ENCODE measurements at places on chromosomes 2 and 18.

DNA sequence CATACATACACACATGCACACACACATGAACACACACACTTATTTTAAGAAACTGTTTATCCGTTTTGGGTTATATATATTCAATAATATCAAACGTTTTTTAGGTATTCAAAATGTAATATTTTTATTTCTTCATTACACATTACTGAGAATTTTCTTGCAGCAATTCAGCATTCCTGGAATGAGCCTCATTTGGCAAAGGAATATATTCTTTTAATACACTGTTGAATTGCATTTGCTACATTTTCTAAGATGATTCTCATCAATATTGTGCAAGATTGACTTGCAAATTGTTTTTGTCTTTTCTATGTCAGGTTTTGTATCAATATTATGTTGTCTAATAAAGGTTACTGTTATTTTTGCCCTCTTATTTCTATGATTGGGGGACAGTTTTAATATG is 276.1 kb upstream of the CYP26B1 start:
- no peak for DNase-seq

DNA sequence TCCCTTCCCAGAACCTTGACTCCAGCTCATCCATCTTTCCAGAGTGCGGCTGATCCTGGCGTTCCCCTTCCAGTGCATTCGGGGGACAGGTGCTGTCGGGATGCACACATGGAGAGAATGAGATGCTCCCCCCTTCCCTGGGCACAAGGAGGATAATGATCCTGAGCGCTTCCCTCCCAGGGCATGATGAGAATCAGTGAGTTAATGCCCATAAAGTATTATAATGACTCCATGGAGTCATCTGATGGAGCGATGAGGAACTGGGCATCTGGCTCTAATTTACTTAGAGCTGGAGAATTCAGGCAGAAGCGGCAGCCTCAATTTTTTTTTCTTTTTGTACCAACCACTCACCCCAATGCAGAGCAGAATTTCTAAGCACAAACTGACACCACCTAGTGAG is 79.6 kb upstream of the SKOR2 start:
- DNase-seq, result no peak

- DNase-seq, result peak; percentile 91
Observed at GRCh38 chr2:17753803-17754663, at the start of the genes GEN1 and SMC6. Gene GEN1 (plus strand): TSS chr2:17754138. CDS start chr2:17759944, 5,806 bp downstream. Gene SMC6 (minus strand): TSS chr2:17753810. CDS start chr2:17745946, 7,864 bp downstream.

DNA sequence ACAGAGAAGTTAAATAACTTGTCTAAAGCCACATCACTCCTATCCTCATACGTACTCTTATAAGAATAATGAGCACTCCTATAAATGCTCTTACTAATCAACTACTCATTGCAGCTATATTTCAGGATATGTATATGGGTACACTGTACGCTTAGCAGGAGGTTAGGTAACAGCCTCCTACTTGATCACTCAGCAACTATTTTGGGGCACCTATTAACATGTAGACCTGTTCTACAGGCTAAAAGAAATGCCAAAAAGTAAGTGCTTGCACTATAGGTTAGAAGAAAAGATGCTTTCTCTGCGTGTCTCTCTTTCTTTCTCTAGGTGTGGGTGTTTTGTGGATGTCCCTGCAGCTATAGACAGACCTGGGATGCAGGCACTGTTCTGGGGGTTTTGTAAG is 83.1 kb downstream of the TMEM182 start:
- no peak for DNase-seq

DNA sequence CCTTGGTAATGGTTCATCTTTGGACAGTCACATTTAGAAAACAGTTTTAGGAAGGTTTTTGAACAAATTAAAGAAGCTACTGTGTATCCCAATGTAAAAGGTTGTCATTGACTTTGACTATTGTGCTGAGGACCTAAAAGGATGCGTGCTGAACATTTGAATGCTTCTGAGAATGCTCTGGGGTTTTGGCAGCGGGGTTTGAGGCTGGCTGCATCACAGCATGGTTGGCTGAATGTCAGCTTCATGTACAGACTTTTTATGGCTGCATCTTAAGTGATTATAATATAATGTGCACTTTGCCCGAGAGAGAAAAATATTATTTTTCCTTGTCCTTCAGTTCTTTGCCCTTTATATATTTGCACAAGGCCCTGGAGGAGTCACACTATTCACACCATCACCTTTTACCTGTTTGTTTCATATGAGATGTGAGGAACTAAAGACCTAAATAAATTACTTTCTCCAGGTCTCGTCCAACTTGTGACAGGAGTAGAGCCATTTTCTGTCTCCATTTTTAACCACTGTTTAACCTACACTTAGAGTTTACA is 125.9 kb downstream of the CCDC85A start:
- DNase-seq, result no peak

GRCh38 chr2:172311921-172312345 is 115.5 kb upstream of the ITGA6 start:
- no peak for DNase-seq

- DNase-seq, result no peak
Observed at GRCh38 chr2:9211496-9211895, 4.9 kb downstream of the ASAP2 start.

GRCh38 chr2:42809819-42810120 is 17.4 kb upstream of the HAAO start:
- DNase-seq, result peak; percentile 70

DNA sequence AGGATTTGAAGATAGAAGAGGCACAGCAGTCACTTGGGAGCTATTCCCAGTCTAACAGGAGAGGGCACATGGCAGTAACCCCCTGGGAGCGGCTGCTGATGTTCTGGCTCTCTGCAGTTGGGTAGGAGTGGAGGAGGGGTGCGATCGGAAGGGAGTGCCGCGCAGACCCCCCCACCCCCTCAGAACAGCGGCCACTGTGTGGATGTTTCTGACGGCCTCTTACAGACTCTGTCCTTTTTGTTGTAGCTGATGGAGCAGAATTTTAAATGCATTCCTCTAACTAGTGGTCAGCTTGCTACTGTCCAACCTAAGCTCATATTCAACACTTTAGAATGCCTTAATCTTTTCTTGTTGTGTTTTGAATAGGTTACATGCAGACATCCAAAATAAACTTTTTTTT is 127.9 kb downstream of the AGAP1 start:
- DNase-seq, result no peak

DNA sequence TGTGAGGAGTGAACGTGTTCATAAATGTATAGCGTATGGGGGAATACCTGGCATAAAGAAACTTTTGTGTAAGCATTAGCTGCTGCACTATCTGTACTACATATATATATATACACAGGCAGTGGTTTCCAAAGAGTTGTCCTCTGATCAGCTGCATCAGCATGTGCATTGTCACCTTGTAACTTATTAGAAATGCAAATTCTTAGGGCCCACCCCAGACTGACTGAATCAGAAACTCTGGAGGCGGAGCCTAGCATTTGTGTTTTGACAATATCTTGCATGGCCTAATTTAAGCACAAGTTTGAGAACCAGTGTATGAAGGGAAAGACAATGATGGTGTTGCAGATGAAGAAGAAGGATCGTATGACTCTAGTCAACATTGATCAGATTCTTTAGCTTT is 299.5 kb downstream of the CCDC102B start:
- no peak for DNase-seq

DNA sequence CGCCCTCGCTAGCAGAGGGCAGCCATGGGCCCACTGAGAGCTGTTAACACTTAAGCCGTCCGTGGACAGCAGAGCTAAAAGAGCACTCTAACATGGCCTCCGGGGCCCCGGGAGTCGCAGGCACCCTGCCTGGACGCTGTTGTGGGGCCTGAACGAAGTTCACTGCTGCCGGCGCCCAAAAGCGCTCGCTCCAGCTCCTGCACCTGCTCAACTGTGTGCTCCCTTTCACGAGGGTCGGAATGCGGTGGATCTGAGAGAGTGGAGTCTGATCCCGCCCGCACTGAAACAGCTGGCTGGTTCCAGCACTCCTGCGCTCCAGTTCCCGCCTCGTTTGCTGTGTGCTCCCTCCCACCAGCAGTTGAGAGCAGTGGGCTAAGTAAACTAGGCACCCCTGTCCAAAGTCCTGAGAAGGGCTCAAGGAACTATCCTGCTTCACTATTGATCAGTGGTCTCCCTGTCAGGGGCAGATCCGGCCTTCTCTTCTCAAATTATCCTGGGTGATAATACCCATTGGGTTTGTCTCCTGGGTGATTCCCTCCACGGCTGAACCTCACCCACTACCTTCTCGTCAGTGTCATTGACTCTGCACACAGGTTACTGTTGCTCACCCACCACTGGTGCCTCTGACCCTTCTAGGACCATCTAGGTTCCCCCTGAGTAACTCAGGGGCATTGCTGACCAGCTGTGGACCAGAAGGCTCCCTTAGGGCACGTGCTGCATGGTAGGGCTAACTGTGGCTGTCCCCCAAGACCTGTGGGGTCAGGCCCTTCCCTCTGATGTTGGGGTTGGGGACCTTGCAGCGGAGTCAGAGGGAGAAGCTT is 23.5 kb downstream of the B3GNT7 start:
- no peak for DNase-seq

GRCh38 chr2:43818761-43819160 is 19.9 kb downstream of the ABCG5 start:
- DNase-seq, result no peak

GRCh38 chr2:49255409-49255971 is 101.2 kb upstream of the FSHR start:
- DNase-seq, result no peak

GRCh38 chr2:59733567-59733930 is 819.9 kb downstream of the BCL11A start:
- DNase-seq, result no peak

GRCh38 chr2:234842753-234843152 is 109.1 kb upstream of the SH3BP4 start:
- DNase-seq, result no peak

DNA sequence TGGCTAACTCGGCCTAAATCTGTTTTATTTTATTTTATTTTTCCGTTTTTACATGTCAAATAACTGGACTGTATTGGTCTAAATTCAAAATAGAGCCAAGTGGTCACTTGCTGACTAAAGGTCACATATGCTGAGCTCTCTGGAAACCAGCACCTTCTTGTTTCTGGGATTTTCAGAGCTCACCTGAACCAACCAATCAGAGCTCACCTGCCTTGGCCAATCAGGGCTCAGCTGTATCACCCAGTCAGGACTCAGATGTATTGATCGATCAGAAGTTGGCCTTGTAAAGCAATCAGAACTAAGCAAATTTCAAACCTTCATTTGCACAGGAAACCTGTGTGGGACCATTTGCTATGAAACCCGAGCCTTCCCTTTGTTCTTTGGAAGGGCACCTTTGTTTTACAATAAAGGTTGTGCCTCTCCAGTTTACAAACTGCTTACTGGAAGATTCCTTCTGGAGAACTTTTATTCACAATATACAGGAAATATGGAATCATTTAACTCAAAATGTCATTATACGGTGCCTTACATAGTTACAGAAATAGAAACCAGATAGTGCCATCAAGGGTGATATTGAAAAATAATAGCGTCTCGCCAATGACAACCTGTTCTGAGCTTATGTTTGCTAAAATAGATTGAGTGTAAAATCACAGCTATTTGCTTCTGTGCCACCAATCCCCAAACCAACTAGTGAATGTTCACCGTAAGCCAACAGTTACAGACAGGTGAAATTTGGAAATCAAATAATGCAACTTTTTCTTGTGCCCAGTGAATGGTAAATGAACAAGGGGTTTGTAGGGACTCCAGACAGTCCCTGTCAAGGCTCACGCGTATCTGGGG is 17.3 kb upstream of the PSD4 start:
- DNase-seq, result no peak

GRCh38 chr2:43155851-43156411 is 70.5 kb downstream of the ZFP36L2 start:
- DNase-seq, result no peak

DNA sequence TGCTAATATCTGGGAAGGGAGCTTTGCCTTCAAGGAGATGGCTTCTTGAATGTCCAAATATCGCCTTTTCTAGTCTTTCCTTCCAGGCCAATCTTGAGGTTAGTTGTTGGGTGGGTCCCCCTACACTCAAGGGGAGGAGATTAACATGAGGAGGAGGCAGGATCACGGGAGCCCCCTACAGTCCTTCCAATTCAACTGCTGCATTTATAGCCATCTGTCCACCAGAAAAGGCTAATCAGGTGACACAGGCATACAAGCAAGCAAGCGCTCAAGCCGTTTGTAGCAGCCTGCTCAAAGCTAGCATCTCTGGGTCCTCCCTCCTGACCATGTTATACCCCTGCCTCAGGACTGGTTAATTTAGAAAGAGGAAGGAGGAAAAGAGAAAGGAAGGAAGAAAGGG is 87.6 kb downstream of the MRPS9 start:
- DNase-seq, result no peak

GRCh38 chr2:86704459-86704971 is 15.6 kb upstream of the RMND5A start:
- no peak for DNase-seq

- DNase-seq, result no peak
Observed at GRCh38 chr18:73514449-73514848, 633.2 kb downstream of the FBXO15 start.

DNA sequence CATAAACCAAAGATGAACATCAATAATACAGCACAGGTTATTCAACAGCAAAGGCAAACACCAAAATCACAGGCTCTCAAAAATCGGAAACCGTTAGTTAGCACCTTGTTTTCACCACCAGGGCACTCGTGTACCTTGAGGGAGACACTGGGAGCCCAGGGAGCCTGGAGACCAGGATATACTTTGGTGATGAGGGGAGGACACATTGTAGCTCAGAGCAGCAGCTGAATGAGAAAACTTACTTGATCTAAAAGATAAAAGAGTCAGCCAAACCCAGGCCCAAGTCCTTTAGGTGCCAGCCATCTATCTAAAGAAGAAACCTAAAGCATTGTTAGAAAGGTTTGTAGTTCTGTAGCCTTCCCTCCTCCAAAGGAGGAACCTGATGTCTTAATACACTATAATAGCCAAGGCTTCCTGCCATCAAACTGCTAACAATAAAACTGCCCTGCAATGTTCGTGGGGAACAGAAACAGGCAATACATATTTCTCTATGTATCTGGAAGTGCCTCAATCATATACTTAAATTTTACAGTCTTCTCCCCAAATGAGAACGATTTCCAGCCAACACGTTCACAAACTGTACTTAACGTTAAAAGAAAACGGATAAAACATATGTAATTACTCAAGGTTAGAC is 19.3 kb downstream of the BCL11A start:
- DNase-seq, result no peak

DNA sequence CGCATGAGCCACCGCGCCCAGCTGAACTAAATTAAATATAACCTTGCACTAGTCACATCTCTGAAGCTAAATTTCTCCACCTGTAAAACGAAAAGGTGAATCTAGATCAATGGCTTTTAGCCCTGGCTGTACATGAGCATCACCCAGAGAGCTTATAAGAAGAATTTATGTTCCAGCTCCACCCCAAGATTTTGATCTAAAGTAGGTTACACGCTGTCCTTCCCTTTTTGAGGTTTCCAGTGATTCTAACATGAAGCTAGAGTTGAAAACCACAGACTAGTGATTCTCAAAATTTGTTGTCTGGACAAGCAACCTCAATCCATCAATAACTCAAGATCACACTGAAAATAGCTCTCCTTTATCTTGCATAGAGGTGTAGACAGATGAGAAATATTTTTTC is 208.8 kb upstream of the CRIM1 start:
- no peak for DNase-seq

DNA sequence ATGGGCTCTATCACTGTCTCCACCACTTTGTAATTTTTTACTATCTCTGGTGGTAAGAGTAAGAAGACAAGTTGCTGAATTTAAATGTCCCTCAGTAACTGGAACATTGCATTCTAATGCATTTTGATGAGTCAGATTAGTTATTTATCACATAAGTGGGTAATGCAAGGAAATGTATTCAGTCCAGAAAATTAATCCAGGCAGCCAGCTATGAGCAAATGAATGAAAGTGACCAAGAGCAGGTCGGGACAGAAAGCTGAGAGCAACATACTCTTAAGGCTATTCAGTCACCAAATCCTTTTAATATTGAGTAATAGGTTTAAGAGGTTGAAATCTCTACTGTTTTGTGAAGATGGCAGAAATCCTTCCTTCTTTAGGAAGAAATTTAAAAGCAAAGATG is 265.5 kb upstream of the PARD3B start:
- no peak for DNase-seq
